ENCODE measurements at places on chromosomes 16 and 17. TPM values are rescaled to one million over a fixed set of nuclear protein-coding genes. Genes with fewer than 3 reads are reported as not detected.

Gene CEP131
- 7.4 TPM for polyA plus RNA-seq

GRCh38 chr17:34645594-34645993, 66.2 kb downstream of the TMEM132E start:
- no peak for DNase-seq

- no peak for DNase-seq
Measured at GRCh38 chr16:20072874-20073202, 852 bp downstream of the GPR139 start.

GRCh38 chr16:1338855-1339675, 5.6 kb downstream of the BAIAP3 start:
- DNase-seq, result no peak

DNA sequence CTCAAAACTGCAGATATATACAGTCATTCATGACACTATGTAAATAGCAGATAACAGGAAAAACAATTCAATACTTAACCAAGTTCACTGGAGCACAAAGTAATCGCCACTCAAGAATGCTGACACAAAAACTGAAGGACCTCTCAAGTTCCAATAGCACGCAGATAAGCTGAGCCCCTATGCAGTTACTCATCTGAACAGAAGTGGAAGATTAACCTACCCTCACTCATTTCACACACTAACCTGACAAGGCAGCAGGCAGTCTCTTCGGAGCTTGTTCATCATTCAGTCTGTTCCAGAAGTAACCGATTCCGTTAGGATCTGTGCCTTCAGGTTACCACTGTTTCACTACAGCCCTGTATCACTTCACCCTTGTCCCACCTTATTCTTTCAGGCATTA, 6.0 kb downstream of the HELZ start:
- no peak for DNase-seq
